ENCODE measurements at places on chromosomes 4 and X.

- peak; percentile 12 for DNase-seq
Measured at GRCh38 chr4:951594-952468, 19.6 kb downstream of the TMEM175 start.

- no peak for DNase-seq
Measured at GRCh38 chrX:84064164-84064563, 123.8 kb downstream of the RPS6KA6 start.

DNA sequence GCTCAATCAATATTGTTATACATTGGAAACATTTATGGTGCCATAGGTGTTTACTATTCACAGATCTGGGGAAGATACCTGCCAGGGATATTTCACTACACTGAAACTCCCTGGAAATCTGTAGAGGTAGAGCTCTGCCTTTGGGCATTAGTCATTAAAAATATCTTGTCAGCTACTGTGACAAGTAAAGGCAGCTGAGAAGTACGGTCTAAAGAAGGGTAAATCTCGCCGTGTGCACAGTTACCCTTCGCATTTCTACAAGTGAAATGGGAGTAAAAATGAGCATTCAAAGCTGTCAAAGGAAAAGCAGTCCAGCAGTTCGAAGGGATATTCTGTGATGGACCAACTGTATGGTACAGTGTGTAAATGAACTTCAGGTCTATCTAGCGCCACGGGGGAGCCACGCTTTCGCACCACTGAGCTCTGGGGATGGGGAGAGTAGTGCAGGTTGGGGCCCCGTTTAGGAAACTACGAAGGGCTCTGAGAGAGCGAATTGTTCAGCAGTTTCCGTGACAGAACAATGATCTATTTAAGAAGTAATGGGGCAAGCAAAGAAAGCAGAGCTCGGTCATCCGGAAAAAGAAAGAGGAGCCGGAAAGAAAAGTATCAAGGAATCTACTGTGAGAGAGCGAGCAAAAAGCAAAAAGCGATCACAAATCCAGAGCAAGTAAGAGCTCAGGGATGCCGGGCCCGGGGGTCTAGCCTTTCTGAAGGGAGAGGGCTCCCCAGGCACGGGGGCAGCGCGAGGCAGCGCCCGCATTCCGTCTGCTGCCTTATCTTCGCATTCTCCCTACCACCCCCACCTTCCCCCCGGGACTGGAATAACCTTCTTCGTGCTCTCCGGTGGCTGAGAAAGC, 646 bp downstream of the TIGD4 start:
- no peak for DNase-seq

DNA sequence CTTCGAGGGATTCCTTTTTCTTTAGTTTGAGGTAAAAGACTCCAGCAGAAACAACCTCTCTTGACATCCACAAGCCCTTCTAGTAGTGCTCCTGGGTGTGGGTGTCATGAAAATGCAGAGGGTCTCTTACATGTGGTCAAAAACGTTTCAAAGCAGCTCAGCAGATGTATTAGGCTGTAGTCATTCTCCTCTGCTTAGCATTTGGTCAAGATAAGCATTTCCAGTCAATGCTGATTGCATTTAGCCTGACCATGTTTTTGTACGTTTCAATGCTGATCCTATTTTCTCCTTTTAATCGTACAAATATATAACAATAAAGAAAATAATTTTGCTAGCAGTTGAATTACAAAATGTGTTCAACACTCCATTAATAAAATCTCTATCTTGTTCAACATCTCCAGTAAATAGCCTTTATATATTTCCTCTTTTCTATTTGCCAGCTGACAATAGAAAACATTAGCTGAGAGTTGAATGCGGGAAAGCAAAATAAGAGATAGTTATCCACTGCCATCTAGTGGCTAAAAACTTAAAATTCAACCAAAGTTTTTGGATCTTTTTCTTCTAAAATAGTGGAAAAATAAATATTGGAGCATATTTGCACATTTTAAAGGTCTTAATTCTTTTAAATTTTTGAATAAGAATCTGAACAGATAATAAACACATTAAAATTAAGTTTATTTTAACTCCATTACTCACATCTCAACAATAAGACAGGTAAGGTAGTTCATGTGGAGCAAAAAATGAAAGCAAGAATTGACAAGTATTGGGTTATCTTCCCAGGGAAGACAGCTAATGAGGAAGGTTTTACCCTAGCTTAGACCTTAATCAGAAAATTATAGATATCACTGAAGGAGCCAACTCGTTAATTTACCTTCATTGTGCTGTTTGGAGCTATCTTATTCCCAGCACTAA, 15.2 kb upstream of the PACRGL start:
- no peak for DNase-seq

GRCh38 chrX:16524316-16524715, 125.6 kb upstream of the S100G start:
- no peak for DNase-seq

- DNase-seq, result no peak
Measured at GRCh38 chr4:33746979-33747378, 2497.3 kb downstream of the ARAP2 start.

DNA sequence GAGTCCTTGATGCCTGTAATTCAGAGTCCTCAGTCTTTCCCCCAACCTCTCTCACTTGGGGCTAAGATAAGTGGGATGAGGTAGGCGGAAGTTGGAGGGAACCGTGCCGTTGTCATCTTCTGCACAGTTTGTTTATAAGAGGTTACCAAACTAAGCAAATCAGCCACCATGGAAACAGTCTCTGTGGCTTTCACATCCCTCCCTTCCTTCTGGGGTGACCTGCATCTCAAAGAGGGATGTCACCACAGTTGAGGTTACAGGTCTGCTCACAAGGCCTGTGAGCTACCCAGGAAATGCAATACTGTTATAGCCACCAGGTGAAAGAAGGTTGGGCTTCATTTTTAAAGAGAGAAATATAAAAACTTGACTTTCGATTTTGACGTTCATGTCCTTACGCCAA, 26.3 kb downstream of the RTL5 start:
- peak; percentile 81 for DNase-seq

- DNase-seq, result no peak
Measured at GRCh38 chr4:108941904-108942430, 179.1 kb upstream of the ETNPPL start.

DNA sequence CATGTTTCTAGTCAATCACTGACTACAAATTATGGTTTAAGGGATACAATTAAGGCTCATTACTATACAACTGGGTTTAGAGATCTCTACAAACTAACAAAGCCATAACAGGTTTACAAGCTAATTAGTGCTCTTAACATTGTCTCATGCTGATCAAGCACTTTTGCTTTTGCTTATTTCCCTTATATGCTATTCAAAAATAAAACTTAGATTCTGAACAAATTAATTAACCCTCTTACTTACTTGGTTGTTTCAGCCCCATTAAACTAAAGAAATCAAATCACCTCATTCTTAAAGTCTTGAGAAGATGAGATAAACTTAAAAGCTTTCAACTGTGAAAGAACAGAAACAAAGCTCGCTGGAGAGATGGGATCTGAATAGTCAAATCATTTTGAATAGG, 2024.5 kb upstream of the ADGRL3 start:
- no peak for DNase-seq

- no peak for DNase-seq
Measured at GRCh38 chrX:34638116-34638515, 19.0 kb downstream of the TMEM47 start.

DNA sequence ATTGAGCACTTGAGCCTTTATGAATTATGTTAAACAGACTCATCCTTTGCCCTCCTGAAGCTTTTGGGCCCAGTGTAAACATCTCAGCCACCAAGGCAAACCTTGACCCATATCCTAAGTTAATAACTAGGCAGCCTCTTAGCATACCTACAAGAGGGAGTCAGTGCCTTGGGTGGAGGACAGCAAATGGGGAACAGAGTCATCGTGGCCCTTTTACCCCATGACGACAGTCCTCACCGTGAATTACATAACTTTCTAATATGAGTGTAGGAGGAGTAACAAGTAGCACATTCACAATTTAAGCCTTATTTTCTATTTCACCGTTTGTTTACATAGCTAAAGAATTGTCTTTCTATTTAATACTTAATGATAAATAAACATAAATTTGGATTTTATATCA, 16.8 kb downstream of the CLDN22 start:
- DNase-seq, result no peak

DNA sequence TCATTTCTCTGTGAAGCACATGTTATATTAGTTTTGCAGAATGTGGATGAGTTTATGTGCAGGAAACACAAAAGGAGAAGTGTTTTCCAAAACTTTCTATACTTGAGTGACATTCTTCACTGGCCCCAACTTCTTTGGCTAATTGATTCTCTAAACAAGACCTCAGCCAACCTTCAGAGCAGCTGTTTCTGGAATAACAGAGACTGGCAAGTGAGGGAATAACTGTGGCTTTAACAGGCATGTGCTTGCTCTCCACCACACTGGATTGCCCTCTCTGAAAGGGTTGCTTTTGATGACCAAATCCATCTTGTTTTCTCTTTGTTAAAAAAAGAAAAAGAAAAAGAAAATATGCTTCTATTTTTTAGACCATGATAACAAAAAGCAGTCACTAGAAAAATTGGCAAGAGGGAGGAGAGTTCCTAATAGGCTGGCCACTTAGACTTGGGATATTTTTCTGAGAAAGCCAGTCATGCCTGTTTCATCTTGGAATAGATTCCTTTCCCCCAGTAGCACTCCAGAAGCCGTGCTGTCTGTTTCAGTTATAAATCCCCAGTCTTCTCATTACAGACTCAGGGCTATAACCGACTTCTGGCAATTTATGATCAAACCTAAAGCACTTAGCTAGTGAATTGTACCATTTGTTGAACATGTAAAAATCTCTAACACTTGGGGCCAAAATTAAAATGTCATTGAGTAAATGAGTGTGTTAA, 295.0 kb upstream of the NR3C2 start:
- no peak for DNase-seq

GRCh38 chr4:17092736-17093437, 194.4 kb upstream of the LDB2 start:
- DNase-seq, result no peak

DNA sequence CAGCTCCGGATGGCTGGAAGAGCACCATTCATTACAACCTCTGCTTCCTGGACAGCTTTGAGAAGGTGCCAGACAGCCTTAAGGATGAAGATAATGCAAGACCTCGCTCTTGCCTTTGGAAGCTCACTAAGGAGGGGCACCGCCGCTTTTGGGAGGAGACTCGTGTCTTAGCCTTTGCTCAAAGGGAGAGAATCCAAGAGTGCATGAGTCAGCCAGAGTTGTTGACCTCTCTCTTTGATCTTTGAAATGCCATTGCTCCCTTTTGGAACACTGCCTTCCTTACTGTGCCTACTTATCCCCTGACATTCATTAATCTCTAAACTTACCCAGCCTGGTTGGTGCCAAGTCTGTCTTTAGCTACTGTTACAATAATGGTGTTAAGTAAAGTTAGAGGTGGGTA, 1.2 kb downstream of the FOXR2 start:
- no peak for DNase-seq

GRCh38 chrX:133985164-133985966, at the start of gene GPC3:
Gene GPC3, minus strand, starts transcription at chrX:133985594.
- peak; percentile 17 for DNase-seq

DNA sequence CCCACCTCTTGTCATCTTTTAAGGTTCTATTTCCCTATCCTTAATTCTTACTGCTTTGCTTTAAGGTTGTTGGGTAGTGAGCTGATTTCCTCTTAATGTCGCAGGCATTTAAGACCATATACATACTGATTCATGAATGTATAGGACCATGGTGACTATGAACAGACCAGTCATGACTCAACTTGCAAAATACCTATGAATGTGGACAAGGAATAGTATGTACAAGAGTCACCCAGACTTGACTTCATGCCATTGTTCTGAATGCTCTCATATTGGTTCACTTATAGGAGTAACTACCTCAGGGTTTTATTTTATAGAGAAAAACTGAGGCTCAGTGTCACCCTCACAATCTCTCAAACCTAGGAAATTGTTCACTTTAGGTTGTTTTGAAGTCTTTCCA, 44.3 kb downstream of the CCNG2 start:
- DNase-seq, result no peak

DNA sequence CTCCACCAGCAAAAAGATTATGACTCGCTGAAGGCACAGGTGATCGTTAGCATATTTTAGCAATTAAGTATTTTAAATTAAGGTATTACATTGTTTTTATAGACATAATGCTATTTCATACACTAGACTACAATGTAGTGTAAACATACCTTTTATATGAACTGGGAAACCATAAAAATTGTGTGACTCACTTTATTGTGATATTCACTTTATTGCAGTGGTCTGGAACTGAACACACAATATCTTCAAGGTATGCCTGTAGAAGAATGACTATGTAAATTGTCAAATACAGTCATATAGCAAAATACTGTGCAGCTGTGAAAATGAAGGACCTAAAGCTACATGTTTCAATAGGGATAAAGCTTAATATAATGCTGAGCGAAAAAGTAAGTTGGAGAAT, 26.6 kb upstream of the MAML3 start:
- no peak for DNase-seq

DNA sequence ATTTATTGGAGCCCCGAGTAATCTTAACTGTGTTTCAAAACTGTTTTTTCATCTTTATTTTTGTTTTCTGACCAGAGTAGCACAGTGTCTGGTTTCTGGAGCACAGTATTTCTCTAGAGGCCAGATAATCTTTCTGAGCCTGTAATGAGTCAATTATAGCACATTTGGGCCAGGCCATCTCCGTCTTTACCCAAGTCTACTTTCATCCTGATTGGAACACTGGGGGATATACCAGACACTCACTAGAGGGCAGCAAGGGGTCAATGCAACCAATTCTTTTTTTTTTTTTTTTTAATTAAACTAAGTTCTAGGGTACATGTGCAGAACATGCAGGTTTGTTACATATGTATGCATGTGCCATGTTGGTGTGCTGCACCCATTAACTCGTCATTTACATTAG, 282.0 kb downstream of the ARHGAP24 start:
- no peak for DNase-seq

- no peak for DNase-seq
Measured at GRCh38 chr4:90542216-90542615, 415.0 kb downstream of the CCSER1 start.

- DNase-seq, result no peak
Measured at GRCh38 chrX:31652650-31653049, 580.8 kb upstream of the FTHL17 start.

DNA sequence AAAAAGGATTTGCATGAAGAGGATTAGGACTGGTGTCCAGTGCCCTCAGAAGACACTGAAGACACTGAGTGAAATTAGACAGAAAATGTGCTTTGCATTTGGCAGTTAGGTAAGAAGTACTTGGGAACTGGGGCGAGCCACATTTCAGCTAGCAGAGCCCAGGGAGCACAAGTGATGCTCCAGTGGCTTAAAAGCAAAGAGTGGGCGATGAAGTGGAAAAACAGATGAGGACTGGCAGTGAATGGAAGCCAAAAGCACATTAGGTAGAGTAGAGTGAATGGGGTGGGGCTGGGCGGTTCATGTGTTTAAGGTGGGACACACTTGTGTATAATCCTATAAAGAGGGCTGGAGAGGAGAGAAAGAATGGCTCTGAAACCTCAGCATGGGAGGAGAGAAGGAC, 18.4 kb downstream of the DCLK2 start:
- no peak for DNase-seq
